ENCODE measurements at places on chromosomes 4 and X.

DNA sequence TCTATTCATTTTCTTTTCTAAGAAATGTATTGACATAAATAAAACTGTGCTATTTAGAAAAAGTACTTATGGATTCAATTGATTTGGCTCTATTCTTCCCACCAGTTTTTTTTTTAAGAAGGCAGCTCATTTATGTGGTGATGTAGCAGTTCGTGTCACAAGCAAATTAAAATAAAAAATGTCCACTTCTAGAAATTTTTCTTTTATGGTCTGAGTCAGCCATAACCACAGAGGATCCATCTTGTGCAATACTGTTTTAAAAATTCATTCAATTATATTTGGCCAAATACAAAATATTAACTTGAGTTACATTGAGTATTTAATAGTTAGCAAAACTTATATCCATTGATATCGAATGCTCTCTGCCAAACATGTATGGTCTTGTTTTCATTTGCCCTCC, 207.9 kb upstream of the FAT1 start:
- no peak for DNase-seq

GRCh38 chrX:115913575-115913974, 257.0 kb upstream of the AGTR2 start:
- DNase-seq: no peak

- no peak for DNase-seq
Measured at GRCh38 chr4:114875630-114876029, 237.8 kb downstream of the NDST4 start.

GRCh38 chrX:153862369-153863250, 23.4 kb downstream of the L1CAM start:
- DNase-seq: no peak

- no peak for DNase-seq
Measured at GRCh38 chr4:145482209-145483037, 770 bp downstream of the SMAD1 start.

DNA sequence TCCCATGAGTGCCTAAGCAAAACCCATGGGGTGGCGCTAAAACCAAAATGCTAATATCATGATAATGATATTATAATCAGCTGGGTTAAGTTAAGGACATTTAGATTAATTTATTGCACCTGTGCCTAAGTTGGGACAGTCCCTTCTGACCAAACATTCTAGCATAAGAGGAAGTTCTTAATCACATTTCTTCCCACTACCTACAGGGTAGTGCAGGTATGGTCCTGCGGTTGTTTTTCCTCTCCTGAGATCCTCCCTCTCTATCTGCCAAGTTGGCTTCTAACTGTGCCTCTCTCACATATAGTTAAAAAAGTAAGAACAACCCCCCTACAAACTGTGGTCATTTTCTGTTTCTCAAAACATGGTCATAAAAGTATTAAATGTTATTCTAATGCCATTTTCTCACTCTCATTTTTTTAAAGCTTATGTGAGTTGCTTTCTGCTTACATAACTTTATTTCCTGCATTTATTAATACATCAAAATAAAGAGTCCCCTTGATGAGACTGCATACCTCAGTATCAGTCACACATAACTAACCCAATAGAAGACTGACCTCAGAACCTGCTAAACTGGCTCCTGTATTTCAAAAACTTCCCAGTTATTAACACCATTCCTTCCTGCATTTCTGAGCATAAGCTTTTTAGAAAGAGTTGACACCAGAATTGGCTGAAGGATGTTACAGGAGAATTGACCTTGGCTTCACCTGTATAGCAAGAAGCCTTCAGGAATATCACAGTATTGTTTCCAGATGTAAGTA, 1332.5 kb downstream of the FSTL5 start:
- DNase-seq: no peak

- no peak for DNase-seq
Measured at GRCh38 chr4:73841243-73841925, 4.9 kb downstream of the CXCL6 start.

GRCh38 chr4:170805352-170805751, 715.6 kb upstream of the AADAT start:
- no peak for DNase-seq

DNA sequence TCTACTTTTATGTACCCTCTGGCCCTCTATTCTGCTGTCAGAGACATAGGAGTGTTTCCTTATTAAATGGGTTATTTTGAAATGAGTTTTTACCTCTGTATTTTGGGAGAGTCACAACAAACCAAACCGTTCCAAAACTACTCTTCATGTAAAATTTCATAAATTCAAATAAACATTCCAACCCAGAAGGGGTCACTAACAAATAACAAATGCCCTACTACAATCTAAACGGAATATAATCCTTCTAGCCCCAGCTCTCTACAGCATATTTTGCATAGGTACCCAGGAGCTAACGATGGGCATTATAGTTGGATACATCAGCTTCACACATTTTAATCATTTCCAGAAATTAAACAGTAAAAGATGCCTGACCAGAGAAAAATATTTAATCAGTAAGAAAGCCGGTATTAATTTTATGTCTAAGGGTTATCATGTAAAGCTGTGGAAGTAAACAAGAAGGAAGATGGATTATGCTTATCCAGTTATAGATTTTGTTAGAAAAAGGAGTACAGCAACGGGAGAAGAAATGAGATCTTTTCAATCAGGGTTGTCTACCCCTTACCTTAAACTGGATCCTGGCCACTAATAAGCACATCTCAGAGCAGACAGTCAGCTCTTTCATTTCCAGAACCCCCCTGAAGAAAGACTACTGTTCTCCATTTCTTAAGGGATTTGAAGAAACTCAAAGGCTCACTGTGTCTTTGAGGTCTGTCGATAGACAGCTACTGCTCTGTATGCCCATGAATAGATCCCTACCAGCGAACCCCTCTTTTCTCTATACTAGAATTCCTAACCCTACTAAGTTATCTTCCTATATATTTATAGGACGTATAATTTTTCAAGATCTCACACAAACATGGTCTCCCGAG, 1.2 kb downstream of the UGDH start:
- no peak for DNase-seq

DNA sequence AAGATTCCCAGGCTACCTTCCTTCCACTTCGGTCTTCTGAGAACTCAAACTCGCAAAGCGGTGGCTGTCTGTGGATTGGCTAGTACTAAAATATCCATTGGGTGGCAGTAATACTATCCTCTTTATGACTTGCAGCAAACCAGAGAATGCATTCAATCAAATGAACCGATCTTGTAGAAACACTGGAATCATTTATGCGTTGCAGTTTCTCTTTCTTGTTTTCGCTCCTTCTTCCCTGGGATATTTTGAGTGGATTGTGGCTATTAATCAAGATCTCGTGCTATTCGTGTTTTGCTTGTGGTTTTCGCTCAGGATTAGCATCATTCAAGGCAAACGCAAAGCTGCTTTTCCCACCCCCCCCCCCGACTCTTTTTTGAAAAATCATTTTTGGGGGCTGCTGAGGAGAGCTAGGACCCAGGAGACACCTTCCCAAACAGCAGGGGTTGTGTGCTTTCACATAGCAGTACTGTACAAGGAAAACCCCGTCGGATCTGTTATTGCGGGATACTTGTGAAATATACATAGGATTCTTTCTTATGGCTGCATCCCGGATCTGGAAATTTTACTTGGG, at the start of gene IL1RAPL1:
Gene IL1RAPL1 (plus strand): TSS at position 466 of the 571 bp plus-strand sequence.
- DNase-seq: no peak

DNA sequence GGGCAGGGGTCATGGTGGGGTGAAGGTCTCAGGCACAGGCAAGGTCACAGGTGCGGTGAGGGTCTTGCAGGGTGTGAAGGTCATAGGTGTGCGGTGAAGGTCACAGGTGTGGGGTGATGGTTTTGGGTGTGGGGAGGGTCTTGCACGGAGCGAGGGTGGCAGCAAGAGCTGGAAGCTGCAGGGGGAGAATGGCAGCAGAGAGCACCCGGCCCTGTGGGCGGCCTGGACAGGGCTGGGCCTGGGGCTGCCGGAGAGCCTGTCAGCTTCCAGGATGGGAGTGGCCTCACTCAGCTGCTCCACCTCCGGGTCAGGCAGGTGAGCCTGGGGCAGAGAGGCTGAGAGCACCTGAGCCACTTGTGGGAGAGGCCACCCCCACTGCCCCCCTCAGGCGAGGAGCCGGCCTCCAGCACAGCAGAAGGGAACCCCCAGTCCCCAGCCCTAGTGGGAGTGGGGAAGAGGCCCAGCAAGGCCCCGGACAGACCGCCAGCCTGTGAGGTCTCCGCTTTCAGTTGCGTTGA, 1.5 kb downstream of the MSANTD1 start:
- DNase-seq: no peak

DNA sequence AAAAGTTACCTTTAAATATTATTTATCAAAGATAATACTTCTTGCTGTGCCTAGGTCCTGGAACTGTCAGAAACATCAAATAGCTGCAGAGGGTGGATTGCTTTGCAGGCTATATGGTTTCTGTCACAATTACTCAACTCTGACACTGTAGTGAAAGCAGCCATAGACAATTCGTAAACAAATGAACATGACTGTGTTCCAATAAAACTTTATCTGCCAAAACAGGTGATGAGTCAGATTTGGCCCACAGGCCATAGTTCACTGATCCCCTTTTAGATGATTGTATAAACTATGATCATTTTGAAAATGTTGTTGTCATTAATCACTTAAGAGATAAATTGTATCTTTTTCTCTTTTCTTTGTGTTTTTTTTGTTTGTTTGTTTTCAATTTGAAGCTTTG, 8.4 kb upstream of the MEPE start:
- DNase-seq: no peak

DNA sequence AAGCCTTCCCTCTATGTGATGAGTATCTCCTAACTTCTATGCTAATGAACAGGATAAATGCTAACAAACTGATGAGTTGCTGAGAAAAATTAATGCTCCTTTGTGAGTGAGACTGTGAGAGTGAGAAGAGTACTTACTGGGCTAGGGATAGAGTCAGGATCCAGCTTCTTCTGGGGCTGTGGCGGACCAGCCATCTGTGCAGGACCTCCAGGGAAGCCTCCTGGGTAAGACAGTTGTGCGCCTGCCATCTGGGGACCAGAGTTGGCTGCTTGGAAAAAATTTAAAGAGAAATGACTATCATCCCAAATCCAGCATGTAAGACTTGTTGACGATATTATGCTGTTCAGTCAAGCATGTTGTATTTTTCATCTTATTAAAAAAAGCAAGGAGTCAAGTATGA, 21.0 kb downstream of the SEC24D start:
- no peak for DNase-seq
